CD8-positive, alpha-beta T cell (primary cell): ENCODE measurements at places on chromosomes 2 and 18. TPM values are rescaled to one million over a fixed set of nuclear protein-coding genes. Genes with fewer than 3 reads are reported as not detected.

DNA sequence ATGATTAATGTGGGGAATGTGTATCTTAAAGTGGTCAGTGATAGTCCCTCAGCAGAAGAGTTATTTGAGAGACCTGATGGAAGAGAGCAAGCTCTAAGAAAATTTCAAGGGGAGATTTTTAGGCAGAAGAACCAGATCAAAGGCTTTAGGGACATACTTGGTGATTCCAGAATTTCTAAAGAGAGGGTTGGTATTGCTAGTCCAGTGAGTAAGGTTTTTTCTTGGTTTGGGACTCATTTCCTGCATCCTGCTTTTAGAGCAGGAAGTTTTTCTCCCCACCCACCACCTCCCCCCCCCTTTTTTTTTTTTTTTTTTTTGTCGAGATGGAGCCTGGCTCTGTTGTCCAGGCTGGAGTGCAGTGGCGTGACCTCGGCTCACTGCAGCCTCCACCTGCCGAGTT lies 42.7 kb upstream of the DYSF start:
- DNase-seq = no peak

GRCh38 chr2:136207665-136208064 lies 89.7 kb upstream of the CXCR4 start:
- no peak for DNase-seq

DNA sequence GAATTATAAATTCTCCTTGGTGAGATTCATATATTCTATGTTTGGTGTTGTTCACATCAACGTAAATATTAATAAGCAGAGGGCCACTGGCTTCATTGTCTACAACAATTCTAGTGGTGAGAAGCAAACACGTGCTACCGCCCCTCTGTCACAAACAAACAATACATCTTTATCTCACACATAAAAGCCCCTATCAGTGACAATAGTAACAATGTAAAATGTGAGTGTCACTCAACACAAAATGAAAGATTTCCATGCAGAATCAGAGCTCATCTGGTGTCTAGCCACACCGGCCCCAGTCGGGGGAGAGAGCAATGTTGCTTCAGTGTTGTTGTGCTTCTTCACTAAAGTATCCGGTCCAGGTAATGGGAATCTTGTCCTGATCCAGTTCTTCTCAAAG lies 932.6 kb downstream of the SOCS6 start:
- DNase-seq = no peak

- DNase-seq = no peak
Observed at GRCh38 chr2:11562476-11562875, 28.6 kb downstream of the GREB1 start.

KIF1A gene
- total RNA-seq = not detected
